Esophagus muscularis mucosa (tissue), 4 donors: ENCODE measurements at places on chromosomes 1 and 21. TPM values are rescaled to one million over a fixed set of nuclear protein-coding genes. Genes with fewer than 3 reads are reported as not detected.

DNA sequence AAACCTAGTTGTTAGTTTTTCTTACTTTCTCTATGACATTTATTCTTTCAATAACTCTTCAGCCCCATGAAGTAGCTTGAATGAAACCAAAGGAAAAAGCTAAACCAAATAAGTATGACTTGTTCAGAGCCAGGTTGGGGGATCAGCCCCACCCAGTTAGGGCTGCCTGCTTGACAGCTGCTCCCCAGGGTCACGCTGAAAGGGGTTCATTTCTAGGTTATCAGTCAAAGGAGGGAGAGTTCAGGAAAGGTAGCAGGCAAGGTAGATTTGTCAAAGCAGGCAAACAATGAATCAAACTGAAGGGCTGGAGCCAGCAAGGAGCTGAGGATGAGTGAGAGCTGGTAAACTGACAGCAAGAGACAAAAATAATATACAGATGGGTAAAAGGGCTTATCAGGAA is 3.1 kb upstream of the S100A11 start:
- no peaks in the 10 kb centered on the region for H3K27me3 ChIP-seq
- no peak overlapping the region for H3K4me3 ChIP-seq
- H3K36me3 ChIP-seq, result no peaks in the 10 kb centered on the region

DNA sequence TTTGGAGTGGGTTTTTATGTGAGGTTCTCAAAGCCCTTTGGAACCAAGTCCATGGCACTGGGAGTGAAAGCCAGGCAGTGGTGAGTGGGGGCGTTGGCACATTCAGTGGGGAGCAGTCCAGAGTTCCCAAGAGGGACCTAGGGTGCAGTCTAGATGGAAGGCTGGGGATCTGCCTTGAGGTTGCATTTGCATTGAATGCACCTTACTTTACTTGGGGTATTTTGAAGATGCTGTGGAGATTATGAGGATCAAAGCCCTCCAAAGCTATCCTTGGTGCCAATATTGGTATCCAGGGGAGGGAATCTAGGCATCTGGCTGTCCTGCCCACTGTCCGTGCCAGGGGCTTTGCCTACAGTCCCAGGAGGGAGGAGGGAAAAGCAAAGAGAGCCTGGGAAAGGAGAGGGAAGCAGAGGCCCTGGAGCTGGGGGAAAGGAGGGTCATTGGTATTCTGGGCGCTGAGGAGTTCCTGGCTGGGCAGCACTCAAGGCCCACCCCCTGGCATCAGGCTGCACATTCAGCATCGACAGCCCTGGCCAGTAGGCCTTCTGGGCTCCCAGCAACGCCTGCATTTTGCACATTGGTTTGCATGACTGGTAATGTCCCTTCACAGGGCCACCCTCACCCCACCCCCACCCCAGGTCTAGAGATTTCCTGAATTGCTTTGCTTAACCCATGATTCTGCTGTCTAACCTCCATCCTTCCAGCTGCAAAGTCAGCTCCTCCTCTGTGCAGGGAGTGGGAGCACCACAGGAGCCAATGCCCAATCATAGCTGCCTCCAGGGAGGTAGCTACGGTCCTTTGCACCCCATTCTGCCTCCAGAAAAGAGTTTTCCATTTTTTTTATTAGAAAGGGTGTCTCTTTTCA is 843 bp upstream of the BCAN start:
- H3K36me3 ChIP-seq, result no peaks in the 10 kb centered on the region
- no peak for DNase-seq
- H3K27ac ChIP-seq, result no peak overlapping the region
- peak overlapping the region; percentile 44 for H3K4me3 ChIP-seq

DNA sequence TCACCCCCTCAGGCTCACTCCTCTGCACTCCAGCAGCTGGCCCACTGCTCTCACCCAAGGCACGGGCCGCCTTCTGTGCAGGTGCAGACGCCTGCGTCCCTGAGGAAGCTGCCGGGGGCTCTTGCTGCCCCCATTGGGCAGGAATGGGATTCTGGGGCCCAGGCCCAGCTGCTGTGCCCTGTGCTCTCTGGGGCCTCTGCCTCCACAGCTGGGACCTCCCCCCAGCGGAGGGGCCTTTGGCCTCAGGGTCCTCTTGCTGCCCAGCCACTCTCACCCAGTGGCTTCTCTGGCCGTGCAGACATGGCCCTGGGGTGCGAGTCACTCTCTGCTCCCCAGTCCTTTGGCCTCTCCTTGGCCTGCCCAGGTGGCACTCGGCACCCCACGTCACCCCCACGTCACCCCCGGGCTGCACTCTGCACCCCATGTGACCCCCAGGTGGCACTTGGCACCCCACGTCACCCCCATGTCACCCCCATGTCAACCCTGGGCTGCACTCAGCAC is 19.1 kb upstream of the LRRC3 start:
- H3K27me3 ChIP-seq, result no peaks in the 10 kb centered on the region
- no peaks in the 10 kb centered on the region for H3K36me3 ChIP-seq
- H3K27ac ChIP-seq, result no peak overlapping the region
- DNase-seq, result no peak
- peaks cover 14% of the 10 kb centered on the region for H3K4me1 ChIP-seq

DNA sequence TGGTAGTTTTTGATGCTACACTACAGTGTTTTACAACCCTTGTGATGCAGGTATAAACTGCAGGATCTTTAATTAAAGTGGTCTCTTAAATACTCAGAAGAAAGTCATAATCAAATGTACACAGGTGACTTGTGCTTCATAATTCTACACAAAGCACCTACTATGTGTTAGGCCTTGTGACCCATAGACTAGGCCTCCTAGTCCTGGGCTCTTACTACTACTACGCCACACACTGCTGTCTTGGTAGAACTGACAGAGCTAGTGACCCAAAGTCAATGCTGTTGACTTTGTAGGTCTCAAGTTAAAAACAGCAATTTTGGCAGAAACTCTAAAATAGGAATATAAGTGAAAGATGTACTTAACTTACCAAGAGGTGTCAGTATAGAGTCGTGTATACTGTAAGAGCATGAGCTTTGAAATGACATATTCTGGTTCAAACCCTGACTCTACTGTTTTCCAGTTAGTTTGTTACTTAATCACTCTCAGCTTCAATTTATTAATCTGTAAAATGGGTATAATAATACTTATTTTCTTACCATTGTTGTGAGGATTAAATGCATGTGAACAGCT is 48.6 kb upstream of the LMO4 start:
- peaks cover 4% of the 10 kb centered on the region for H3K4me1 ChIP-seq
- no peak for DNase-seq
- no peak overlapping the region for H3K27ac ChIP-seq
- no peak overlapping the region for H3K4me3 ChIP-seq
- no peaks in the 10 kb centered on the region for H3K36me3 ChIP-seq

DNA sequence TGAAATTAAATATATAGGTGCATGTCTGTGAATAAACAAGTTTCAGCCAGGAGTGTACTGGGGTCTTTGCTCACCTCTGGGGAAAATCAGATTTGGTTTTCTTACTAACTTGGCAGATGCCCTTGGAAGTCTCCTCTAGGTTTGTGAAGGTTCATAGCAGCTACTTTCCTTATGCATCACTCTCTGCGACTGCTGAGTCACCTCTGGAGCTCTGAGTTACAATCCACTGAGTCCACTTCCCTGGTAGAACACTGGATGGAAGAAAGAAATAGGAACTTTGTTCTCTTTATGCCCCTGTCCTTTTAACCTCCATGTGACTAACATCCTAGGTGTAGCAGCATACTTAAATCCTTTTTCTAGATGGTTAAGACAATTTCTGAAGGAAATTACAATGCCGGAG is 4.4 kb upstream of the FASLG start:
- no peaks in the 10 kb centered on the region for H3K4me1 ChIP-seq
- no peak overlapping the region for H3K4me3 ChIP-seq
- H3K36me3 ChIP-seq, result no peaks in the 10 kb centered on the region
- no peak overlapping the region for H3K27ac ChIP-seq
- DNase-seq, result no peak
- no peaks in the 10 kb centered on the region for H3K27me3 ChIP-seq

- H3K4me3 ChIP-seq, result no peak overlapping the region
- no peaks in the 10 kb centered on the region for H3K4me1 ChIP-seq
- H3K36me3 ChIP-seq, result no peaks in the 10 kb centered on the region
- H3K27me3 ChIP-seq, result no peaks in the 10 kb centered on the region
- H3K27ac ChIP-seq, result no peak overlapping the region
- no peak for DNase-seq
Measured at GRCh38 chr1:176448340-176448739, 14.6 kb upstream of the PAPPA2 start.

DNA sequence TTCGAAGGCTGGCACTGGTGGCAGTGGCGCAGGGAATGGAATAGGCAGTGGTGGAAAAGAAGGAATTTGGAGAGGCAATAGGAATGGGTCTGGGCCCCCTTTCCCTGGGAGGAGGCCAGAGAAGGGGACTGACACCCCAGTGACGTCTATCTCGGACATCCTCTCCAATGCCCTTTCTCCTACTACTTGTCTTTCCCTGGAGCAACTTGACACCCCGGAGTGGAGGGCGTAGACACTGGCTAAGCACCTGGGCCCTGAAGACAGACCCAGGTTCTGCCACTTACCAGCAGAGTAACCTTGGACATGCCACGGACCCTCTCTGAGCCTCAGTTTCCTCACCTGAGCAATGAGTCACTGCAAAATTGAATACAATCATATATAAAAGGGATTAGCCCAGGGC is 86.8 kb downstream of the CAMK2N1 start:
- peaks cover 3% of the 10 kb centered on the region for H3K27me3 ChIP-seq
- no peaks in the 10 kb centered on the region for H3K4me1 ChIP-seq

- no peaks in the 10 kb centered on the region for H3K27me3 ChIP-seq
- no peak overlapping the region for H3K27ac ChIP-seq
- H3K36me3 ChIP-seq, result no peaks in the 10 kb centered on the region
- H3K4me1 ChIP-seq, result no peaks in the 10 kb centered on the region
- H3K4me3 ChIP-seq, result no peak overlapping the region
Measured at GRCh38 chr1:38123356-38124135, 77.0 kb upstream of the POU3F1 start.

GRCh38 chr1:172089768-172090510 is 248.6 kb downstream of the DNM3 start:
- H3K36me3 ChIP-seq, result no peaks in the 10 kb centered on the region
- no peaks in the 10 kb centered on the region for H3K4me1 ChIP-seq
- H3K27me3 ChIP-seq, result no peaks in the 10 kb centered on the region

DNA sequence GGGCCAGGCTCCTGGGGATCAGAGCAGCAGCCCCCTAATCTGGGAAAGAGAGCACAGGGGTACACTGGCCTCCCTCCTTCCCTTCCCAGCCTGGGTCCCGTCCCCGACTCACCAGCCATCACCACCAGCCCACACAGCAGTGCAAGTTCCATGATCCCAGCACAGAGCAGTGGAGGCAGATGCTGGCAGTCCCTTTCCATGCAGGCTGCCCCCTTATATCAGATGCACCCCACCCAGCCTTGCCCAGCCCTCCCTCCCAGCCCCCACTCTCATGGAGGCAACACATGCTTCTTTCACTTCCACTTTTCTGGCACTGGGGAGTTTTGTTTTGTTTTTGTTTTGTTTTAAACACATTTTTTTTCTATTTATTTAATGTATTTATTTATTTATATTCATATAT is at the start of gene PLA2G2D:
PLA2G2D (minus strand) TSS at position 190 of the 400 bp plus-strand sequence; CDS start at position 152, 38 bp downstream.
- H3K4me1 ChIP-seq, result peaks cover 7% of the 10 kb centered on the region
- H3K4me3 ChIP-seq, result no peak within 1 kb of the TSS
- no peaks in the 10 kb centered on the region for H3K27me3 ChIP-seq

DNA sequence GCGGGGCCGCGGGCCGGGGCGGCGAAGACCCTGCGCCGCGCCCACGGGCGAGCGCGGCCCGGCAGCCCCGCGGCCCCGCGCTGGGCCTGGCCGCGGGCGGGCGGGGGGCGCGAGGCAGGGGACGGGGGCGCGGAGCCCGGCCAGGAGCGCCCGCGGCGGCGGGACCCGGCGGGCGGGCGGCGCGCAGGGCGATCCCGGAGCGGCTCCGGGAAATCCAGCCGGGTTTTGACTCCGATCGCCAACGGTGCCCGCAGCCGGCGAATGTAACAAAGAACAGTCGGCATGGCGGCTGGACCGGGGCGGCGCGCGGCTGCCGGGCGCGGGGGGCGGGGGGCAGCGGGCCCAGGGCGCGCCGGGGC is 334 bp downstream of the PRDM15 start:
- no peaks in the 10 kb centered on the region for H3K27me3 ChIP-seq
- peaks cover 4% of the 10 kb centered on the region for H3K4me1 ChIP-seq
- peak overlapping the region; percentile 83 for H3K4me3 ChIP-seq
- no peaks in the 10 kb centered on the region for H3K36me3 ChIP-seq
- H3K27ac ChIP-seq, result peak overlapping the region; percentile 82

GRCh38 chr1:114114185-114115094 is 39.2 kb downstream of the SYT6 start:
- H3K27ac ChIP-seq, result no peak overlapping the region
- no peak for DNase-seq

- H3K36me3 ChIP-seq, result no peaks in the 10 kb centered on the region
- DNase-seq, result peak; percentile 75
- H3K27ac ChIP-seq, result peak overlapping the region; percentile 25
Measured at GRCh38 chr1:30190511-30191153, 532.8 kb downstream of the MATN1 start.

DNA sequence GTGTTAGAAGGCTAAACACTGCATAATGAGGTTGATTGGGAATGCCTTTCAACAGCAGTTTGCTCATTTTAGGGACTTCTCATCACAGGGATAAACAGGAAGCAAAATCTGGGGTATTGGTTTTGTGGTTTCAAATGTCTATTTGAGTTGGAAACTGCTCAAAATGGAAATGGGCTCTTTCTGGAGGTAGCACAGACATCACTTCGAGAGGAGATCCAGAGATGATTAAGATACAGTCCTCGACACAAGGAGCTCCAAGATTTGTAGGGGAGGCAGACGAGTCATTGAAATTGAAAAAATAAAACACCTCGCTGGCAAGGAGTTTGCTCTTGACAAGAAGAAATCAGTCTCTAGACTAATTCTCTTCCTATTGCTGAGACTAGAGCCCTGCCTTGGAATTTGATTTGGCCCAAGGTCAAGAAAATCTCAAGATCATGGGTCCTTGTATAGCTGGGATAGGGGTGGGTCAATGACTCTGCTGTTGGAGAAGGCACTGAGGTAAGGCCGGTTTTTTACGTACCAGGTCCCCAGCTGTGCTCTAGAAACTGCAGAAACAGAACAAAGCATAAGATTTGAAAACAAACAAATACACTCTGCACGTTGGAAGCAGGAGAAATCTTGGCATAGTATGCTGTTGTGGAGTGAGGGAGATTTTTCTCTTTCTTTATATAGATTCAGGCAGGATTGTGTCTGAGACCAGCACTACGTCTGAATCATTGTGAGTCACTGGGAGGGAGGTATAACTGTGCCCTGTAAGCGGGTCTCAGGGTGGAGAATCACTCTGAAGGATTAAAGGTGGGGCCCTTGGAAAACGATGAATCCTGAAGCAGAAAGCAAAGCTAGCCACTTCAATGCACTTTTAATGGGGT is 17.7 kb upstream of the KLHDC8A start:
- H3K4me1 ChIP-seq, result peaks cover 33% of the 10 kb centered on the region
- H3K36me3 ChIP-seq, result no peaks in the 10 kb centered on the region
- no peak overlapping the region for H3K27ac ChIP-seq
- no peak overlapping the region for H3K4me3 ChIP-seq

DNA sequence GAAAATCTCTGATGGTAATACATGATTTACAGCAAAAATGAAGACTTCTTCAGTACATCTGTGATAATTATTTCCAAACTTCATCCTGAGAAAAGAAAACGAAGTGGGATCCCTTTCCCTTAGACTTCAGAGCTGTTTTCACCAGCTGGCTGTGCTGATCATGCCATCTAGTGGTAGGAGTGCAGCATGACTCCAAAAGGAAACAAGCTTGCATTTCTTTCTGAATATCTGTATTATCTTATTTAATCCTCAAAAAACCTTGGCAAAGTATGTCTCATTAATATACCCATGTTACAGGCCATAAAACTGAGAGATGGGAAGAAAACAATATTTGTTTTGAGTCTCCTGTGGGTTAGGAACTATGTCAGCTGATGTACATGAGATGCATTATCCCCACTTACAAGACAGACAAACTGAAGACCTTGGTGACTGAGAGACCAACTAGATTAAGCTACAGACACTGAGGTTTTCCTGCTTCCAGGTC is 9.8 kb upstream of the GJA8 start:
- H3K4me3 ChIP-seq, result no peak overlapping the region
- H3K27ac ChIP-seq, result no peak overlapping the region
- DNase-seq, result peak; percentile 39
- peaks cover 6% of the 10 kb centered on the region for H3K4me1 ChIP-seq

The RGS8 gene
- 0.06 TPM for total RNA-seq

The ELF3 gene
- not detected for total RNA-seq

The MARK1 gene
- 17.9 TPM for total RNA-seq

The C1orf115 gene
- total RNA-seq, result 24.0 TPM
